Choroid plexus epithelial cell (primary cell): ENCODE measurements at places on chromosomes 11 and 22.

- no peak for DNase-seq
These were observed 137.4 kb downstream of the PLEKHA7 start for GRCh38 chr11:16876837-16877236.

DNA sequence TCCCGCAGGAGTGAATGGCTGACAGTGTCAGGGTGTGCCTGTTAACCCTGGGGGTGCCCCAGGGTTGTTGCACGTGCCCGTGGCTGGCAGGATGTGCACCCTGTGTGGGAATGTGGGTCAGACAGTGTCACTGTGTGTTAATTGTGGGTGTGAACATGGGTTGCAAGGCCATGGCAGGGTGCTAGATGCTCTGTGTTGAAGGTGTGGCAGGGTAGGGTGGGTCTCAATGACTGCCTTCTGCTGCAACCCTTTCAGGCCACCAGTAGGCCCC is 8.3 kb downstream of the RIN1 start:
- no peak for DNase-seq

DNA sequence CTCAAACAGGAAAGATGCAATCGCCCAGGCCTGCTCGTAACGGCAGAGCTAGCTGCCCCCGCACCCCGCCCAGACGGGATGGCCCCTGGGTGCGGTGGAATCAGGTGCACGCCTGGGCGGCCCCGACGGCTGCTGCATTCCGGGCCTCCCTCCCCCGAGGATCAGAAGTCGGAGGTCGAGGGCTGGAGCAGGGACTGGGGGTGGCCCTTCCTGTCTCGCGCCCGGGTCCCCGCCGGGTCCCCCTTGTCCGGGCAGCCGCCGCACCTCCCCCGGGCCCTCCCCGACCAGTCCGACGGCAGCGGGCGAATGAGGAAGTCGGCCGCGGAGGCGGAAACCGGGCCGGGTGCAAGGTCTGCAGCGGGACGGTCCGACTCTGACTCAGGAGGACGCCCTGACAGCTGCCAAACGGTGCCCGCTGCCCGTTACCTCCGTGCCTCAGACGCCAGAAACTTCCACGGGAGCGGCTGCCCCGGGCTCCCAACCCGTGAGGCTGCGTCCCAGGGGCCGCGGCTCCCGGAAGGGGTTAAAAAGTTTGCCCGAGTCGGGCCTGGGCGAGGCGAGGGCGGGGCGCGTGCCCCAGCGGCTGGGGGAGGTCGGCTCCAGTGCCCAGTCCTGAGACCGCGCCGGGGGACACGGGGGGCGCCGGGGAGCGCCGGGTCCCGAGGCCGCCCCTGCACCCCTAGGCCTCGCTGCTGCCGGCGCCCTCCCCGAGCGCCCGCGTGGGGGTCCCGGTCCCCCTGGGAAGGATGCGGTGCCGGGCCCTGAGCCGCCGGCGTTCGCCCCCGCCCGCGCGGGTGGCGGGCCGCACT is 663 bp downstream of the MYH9 start:
- no peak for DNase-seq

GRCh38 chr22:49553076-49553475 is 274.6 kb downstream of the BRD1 start:
- DNase-seq: no peak

DNA sequence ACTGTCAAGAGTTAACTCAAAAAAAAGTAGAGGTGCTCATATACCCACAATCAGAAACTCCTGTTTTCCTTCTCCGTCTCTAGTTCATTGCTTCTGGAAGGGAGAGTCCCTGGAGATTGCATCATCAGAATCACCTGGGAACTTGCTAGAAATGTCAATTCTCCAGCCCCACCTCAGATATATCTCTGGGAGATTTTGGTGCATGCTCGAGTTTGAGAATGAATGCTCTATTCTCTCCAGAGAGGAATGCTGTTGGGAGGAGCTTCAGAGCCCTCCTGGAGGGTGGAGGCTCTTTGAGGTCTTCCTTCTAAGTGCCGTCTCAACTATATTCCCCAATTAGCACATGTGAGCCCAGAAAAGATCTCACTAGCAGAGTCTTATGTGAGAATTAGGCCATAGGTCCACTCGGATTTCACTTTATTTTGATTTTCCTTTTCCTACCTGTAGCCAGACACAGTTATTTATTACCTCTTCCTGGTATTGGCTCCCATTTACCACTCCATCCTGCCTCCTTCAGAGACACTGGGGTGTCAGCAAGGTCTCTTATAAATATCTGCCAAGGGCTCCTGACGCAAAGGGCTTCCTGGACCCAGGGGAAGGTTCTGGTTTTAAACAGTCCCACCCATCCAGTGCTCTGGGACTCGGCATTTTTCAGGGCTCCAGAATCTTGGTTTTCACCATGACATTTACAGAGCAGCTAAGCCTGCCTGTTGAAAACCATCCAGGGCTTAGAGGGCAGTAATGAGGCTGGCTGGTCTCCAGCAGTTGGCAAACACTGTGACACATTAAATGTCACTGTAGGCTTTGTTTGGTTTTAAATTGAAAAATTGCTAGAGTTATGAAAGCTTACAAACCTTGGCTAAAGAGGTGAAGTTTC is 136.2 kb downstream of the CD44 start:
- no peak for DNase-seq

GRCh38 chr11:129694538-129694937 is 121.1 kb upstream of the TMEM45B start:
- DNase-seq: no peak

DNA sequence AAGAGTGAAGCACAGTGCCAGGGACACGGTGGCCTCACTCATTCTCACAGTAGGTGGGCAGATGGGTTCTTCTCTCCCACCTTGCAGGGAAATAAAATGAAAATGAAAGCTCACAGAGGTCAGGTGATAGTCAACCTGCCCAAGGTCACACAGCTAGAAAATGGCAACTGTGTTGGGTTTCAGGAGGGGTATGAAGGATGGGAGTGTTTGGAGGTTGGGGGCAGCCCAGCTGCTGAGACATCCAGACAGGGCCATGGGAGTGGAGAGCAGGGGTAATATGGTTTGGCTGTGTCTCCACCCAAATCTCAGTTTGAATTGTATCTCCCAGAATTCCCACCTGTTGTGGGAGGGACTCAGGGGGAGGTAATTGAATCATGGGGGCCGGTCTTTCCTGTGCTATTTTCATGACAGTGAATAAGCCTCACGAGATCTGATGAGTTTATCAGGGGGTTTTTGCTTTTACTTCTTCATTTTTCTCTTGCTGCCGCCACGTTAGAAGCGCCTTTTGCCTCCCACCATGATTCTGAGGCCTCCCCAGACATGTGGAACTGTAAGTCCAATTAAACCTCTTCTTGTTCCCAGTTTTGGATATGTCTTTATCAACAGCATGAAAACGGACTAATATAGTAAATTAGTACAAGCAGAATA is 247.0 kb downstream of the TENM4 start:
- no peak for DNase-seq
